ENCODE measurements at places on chromosomes 16 and 17.

DNA sequence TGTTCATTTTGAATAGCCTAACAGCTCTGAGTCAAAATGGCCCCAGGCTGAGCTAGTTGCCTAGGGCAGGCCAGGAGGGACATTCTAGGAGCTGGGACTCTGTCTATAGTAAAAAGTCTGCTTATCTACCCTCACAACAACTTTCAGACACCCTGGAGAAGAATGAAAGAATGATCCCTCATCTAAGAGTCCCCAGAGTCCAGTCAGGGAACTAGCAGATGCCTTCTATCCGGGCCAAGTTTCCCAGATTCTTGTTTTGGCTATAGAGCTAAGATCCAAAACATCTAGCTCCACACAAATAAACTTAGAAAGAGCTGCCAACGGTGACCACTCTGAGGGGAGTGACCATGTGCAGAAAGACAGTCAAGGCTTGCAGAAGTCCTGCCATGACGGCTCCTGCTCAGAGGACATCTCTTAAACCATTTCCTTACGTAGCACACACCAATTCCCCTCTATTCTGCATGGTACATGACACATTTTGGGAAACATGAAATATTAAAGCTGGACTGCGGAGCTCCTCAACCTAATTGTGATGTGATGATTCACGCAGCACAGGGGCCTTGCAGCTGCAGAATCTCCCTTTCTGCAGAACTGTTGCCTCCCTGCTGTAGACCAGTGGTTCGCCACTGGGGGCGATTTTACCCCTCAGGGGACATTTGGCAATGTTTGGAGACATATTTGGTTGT is 24.2 kb downstream of the FAM20A start:
- DNase-seq, result no peak

DNA sequence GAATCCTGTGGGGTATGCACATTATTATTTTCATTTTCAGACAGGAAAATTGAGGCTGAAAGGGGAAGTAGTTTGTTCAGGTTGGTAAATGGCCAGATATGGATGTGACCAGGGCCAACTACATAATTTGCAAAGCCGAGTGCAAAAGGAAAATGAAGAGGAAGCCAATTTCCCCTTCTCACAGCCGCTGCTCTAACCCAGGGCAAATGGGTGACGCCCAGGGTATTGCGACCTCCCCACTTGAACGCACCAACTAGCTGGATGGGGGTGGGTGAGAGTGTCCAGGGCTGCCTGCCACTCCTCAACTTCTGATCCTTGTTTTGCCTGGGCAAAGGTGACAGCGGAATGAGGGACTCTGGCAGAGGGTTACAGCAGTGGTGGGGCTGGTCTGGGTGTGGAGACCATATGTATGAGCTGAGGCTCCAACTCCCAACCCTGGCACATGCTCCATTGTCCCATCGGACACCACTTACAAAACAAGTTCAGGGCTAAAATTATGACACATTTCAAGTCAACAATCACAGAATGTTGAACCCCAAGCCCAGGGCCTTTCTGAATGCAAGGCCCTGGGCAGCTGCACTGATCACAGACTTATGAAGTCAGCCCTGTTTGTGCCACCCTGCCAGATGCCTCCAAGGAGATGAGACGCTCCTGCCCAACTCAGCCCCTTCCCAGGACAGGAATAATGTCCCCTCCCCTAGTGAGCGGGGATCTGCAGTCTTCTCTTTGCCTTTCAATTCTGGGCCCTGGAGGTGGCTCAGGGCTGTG is 1.7 kb downstream of the ANKRD40CL start:
- DNase-seq, result peak; percentile 27

DNA sequence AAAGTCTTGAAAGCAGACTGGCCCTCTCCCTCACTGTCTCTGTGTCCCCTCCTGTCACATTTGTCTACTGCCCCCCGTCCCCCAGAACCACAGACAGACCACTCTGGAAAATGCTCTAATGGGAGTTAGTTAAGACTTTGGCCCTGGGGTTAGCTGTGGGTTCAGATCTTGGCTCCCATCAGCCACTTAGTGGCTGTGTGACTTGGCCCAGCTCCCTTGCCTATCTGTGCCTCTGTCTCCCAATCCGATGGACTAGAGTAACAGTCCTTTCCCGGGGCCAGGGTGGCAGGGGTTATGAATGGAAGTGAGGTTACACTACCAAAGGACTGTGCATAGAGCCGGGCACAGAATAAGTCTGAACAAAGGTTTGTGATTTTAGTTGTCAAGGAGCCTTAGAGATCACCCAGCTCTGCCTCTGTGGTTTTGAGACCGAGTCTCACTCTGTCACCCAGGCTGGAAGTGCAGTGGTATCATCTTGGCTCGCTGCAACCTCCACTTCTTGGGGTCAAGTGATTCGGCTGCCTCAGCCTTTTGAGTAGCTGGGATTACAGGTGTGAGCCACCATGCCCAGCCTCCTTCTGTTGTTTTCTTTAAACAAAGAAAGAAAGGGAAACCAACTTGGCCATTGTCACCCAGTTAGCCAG is 23.7 kb downstream of the PPL start:
- DNase-seq, result no peak

DNA sequence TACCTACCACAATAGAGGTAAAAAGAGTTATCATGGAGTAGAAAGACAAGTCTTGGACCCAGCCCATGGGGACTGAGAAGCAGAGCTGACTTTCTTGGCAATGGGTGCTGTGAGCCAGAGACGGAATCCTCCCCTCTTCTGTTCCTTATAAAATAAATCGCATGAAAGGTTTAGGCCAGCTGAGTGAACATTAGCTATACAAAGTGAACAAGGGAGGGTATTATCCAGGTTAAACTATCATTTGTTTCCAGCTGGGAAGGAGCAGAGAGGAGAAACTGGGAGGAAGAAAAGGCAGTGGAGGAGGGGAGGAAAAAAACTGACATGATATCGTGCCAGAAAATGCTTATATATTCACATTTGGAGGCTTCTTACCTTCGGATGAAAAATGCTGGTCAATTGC is 13.3 kb upstream of the PAFAH1B1 start:
- no peak for DNase-seq

DNA sequence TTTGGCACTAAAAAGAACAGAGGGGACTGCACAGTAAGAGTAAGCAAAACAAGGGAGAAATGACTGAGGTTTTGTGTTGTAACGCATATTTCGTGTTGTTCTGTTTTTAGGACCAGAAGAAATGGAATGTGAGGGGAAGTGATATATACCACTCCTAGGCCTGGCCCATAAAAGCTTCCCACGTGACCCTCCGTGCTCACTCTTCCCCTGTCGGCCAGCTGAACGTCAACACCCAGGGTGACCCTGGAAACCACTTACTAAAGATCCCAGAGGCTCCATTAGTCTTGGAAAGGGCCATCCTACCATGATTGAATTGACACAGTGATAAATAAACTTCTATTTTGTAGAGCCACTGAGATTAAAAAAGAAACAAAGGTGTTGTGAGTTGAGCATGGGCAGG is 79.8 kb downstream of the HELZ start:
- no peak for DNase-seq

GRCh38 chr16:53784291-53784690 is 80.3 kb downstream of the FTO start:
- DNase-seq, result no peak

- DNase-seq, result no peak
These were observed 123.0 kb downstream of the CDYL2 start for GRCh38 chr16:80681436-80681835.

- DNase-seq, result no peak
These were observed 51.3 kb downstream of the MPHOSPH6 start for GRCh38 chr16:82118749-82119148.

GRCh38 chr16:15932939-15933338 is 16.5 kb upstream of the ABCC1 start:
- DNase-seq, result no peak

DNA sequence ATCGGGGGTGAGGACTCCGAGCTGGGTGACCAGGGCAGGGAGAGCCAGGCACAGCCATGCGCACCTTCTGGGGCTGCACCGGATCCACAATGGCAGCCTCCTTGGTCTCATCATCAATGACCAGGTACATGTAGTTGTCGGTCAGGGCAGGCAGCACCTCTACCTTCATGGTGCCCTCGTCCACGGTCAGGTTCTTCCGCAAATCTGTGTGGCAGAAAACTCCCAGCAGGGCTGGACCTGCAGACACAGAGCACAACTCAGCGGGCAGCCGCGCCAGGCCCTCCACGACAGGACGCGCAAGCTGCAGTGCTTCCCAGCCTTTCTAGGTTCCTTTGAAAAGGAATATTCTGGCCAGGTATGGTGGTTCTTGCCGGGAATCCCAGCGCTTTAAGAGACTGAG is 3.8 kb downstream of the HAGH start:
- DNase-seq, result no peak

GRCh38 chr16:72164691-72165090 is 7.3 kb downstream of the PMFBP1 start:
- no peak for DNase-seq

GRCh38 chr17:19397556-19398041 is 10.6 kb upstream of the MFAP4 start:
- DNase-seq, result no peak

GRCh38 chr17:18201108-18201507 is 17.5 kb downstream of the ALKBH5 start:
- no peak for DNase-seq

DNA sequence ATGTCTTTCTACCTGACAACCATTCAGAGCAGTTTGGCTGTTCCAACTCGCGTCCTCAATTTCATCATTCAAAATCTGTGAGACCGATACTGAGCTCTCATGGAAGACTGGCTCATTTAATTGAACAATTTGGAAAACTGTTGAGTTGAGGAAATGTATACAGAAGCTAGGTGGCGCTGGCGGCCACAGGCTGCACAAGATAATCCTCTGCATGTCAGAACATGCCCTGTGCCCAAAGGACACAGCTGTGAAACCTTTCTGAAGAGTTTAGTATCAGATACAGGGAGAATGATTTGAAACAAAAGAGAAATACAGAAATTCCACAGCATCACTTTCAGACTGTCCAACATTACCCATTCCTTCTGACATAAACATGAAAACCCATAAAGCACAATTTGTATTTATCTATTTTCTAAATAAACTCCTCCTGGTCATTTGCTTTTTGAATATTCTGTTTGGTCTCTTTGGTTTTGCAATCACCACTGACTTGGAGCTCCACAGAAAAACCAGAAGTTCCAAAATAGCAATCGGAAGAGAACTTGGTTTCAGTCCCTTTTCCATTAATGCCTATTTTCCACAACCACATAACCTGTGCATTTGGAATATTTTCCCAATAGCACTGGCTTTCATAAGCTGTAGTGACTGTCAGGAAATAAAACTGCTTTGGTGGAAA is 192.8 kb downstream of the MAP2K6 start:
- peak; percentile 89 for DNase-seq

GRCh38 chr16:27205423-27206065 is 2.2 kb downstream of the KDM8 start:
- DNase-seq, result no peak

GRCh38 chr17:38748149-38748891 is at the start of gene PCGF2:
TSS of gene PCGF2 (minus strand) at chr17:38748336. CDS start at chr17:38740402, 7,934 bp downstream.
- peak; percentile 83 for DNase-seq

DNA sequence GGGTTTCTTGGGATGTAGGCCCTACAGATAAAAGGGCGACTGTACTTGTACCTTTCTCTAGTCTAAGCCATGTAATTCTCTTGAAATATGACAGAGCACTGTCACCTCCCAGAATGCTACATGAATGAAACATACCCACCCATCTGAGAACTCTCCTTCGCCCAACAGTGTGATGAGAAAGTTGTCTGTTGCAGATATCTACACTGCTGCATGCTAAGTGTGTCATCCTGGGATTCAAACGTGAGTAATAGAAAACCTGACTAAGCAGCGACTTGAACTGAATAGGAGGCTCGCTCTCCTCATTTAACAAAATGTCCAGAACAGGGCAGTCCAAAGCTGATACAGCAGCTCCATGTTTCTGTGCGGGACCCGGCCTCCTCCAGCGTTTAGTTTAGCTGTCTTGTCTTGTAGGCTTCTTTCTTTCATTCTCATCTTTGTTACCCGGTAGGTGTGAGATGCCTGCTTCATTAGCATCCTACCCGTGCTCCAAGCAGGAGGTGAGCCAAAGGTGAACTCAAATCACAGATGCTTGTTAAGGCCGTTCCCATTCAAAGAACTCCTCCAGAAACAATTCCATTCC is 211.9 kb downstream of the PRKCA start:
- DNase-seq, result no peak

- DNase-seq, result peak; percentile 25
These were observed 92.6 kb downstream of the DNAH17 start for GRCh38 chr17:78484271-78485246.

- no peak for DNase-seq
These were observed 30.1 kb downstream of the ADCY9 start for GRCh38 chr16:4086153-4086552.

- no peak for DNase-seq
These were observed 19.3 kb upstream of the FOXF1 start for GRCh38 chr16:86490859-86491639.

- peak; percentile 92 for DNase-seq
These were observed 194.0 kb upstream of the CIBAR2 start for GRCh38 chr16:85306071-85306792.

GRCh38 chr16:66354034-66354909 is 12.2 kb upstream of the CDH5 start:
- DNase-seq, result no peak

DNA sequence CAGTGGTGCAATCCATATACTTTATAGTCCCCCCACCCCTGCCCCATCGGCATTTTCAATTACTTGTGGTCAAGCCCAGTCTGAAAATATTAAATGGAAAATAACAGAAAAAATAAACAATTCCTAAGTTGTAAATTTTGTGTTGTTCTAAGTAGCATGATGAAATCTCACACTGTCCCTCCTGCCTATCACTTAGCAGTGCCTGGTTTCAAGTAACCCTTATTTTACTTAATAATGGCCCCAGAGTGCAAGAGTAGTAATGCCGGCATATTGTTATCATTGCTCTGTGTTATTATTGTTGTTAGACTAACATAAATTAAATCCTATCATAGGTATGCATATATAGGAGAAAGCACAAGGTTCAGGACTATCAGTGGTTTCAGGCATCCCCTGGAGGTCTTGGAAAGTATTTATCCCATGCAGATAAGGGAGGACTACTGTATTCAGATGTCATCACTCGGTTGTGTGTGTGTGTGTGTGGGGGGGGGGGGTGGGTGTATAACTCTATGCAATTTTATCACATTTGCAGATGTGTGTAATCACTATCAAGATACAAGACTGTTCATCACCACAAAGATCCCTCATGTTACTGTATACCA is 9.3 kb downstream of the UBE2G1 start:
- DNase-seq, result no peak

DNA sequence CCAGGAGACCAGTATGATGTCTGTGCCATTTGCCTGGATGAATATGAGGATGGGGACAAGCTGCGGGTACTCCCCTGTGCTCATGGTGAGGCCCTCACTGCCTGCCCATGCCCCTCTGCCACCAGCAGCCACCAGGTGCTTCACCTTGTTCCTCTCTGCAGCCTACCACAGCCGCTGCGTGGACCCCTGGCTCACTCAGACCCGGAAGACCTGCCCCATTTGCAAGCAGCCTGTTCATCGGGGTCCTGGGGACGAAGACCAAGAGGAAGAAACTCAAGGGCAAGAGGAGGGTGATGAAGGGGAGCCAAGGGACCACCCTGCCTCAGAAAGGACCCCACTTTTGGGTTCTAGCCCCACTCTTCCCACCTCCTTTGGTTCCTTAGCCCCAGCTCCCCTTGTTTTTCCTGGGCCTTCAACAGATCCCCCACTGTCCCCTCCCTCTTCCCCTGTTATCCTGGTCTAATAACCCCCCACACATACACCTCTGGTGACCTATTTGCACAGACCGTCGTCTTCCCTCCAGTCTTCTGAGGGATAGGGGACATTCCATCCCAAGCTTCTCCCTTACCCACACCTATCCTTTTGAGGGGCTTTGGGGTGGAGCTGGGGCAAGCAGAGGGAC is 3.7 kb downstream of the PFN1 start:
- DNase-seq, result no peak
